ENCODE measurements at places on chromosomes 12 and 14.

DNA sequence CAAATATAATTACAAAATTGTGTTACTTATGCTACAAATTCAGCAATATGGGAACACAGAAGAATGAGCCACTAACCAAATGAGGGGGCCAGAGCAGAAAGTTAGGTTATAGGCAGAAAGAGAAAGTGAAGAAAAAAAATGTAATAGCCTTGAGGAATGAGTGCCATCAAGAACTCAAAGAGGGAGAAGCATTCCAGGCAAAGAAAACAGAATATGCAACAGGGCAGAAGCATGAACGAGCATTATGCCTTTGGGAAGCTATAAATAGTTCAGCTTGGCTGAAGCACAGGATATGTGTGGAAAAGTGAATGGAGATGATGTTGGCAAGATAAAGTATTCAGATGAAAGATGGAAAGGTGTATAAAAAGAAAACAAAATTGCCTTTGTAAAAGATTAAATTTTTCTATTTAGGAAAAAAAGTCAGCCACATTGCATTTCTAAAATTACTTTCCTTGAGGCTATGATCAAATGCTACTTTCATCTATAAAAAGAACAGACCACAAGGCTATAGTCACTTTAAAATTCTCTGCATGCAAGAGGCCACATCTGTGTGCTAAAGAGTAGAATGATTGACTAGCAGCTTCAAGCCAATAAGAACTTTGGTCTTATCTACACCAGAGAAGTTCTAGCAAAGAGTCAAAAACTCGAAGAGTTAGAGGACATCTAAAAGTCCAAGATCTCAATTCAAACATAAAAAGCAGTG is 193.6 kb upstream of the GARIN6 start:
- no peak for DNase-seq

DNA sequence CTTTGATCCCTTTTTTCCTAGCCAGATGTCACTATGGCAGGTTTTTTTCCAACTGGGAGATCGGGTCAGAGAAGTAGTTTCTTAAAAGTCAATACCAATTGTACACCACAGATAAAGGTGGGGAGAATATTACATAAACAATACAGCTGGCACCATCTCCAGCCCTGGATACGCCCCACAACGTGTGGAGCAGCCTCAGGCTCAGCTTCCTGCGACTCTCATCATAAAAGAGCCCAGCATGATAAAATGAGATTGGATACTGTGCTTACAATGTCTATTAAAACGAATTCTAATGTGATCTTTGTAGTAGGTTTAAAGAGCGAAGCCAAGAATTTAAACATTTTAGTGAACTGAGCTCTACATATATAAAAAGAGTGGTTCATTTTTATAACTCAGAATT is 21.5 kb downstream of the EFCAB11 start:
- peak; percentile 12 for DNase-seq

DNA sequence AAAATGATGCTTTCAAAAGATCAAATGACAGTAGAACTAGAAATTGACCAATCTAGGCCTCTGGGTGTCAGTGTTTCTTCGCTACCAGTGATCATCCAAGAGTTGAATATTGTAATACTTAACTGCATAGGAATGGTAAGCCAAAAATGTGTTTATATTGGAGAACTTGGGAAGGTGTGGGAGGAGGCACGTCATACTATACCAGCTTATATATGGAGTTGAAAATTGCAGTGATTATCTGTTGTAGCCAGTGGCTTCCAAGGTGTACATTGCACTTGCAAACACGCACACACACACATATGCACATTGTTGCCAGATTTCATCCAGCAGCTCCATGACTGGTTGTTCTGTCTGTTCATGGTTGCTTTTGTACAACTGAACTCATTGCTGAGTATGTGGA is 36.1 kb downstream of the EID3 start:
- no peak for DNase-seq

DNA sequence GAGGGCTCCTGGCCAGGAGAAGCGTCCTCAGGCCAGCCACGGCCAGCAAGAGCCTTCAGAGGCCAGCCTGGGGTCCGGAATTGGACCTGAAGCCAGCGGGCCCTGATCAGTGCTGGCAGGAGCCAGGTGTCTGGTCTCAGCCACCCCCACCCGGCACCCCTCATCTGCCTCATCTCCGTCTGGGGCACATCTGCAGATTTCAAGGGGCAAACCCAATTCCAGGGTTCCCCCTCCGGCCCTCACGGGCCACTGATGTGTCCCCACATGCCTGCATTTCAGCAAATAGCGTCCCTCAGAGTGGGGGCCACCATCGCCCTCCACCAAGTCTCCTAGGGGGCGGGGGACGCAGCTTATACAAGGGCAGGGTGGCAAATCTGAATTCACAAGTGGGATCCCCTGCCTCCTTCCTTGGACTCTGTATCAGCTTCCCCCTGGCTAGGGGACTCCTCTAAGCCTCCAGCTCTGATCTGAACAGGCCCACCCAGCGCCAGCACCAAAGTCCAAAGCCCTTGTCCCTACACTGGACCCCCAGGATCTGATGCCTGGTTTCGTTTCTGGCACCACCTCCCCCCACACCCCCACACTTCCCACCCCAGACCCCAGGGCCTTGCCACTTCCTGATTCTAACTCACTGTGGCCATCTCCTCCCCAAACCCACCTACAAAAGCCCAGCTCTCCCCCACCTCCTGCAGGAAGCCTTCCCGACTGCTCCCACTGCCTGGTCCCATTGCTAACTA is 10.1 kb downstream of the TMEM179 start:
- DNase-seq = no peak

- DNase-seq = no peak
These were observed 20.5 kb upstream of the FBRSL1 start for GRCh38 chr12:132469423-132469822.

GRCh38 chr12:125856896-125857295 is 791.7 kb downstream of the AACS start:
- no peak for DNase-seq

DNA sequence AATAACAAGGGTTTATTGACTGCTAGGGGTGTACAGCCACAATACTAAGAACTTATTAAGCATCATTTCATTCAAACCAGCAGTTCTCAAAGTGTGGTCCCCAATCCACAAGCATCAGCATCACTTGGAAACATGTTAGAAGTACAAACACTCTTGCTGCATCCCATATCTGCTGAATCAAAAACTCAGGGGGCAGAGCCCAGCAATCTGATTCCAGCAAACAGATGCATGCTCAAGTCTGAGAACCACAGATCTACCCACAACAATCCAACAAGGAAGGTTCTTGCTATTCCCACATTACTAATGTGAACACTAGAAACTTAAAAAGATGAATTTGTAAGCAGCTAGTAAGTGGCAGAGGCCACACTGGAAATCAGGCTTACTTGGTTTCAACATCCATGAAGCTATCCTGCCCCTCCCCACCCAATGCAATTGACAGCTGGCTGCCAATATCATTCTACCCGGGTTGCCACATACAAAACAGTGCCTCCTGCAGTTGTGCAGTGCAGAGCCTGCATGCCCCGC is 6.2 kb downstream of the KRT77 start:
- no peak for DNase-seq

- DNase-seq = no peak
These were observed 13.7 kb upstream of the WNK1 start for GRCh38 chr12:738712-739111.

DNA sequence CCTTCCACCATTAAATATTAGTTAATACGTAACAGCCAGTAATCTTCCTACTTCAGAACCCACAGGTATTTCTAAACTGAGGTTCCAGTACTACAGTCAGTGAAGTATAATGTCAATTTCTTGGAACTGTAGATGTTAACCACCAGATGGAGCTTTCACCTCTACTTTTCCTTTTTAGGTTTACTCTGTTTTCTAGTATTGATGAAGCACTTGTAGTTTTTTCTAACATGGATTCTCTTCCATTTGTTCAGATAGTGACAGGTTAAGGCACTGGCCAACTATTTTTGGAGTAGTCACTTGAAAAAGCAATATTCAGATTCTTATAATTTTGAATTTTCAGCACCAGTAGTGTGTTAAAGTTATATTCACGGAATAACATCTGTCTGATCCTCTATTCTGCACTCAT is 4.6 kb upstream of the SEC23A start:
- peak; percentile 14 for DNase-seq

DNA sequence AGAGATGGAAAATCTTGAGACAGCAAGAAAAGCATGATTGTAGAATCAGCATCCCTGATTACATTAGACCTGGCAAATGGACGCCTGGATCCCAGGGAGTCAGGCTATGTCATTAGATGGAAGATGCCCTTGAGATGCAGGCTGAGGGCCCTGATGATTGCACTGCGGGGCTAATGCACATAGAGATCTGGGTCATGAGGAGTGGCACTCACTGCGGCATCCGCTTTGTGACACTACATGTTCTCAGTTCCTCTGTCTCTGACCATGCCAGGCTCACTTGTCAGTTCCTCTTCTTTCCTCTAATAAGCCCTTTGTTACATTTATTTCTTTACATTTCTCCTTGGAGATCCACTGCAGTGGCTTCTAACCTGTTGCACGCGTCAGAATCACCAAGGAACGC is 70.1 kb upstream of the GPATCH2L start:
- no peak for DNase-seq

DNA sequence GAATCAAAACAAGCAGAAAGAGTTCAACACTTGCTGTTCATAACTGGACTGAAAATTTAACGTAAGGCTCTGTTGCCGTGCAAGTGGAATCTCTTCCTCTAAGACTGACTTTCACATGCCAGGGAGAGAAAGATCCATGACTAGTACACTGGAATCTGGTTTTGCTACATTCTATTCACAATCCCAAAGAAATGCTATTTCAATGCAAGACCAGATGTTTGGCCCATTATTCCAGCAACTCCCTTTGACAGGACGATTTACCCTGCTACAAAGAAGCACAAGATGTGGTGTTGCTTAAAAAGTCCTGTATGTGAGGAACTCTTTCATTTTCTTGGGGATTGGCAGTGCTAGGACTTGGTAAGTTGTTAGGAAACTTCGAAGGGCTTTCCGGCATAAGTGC is 17.4 kb downstream of the RFC5 start:
- no peak for DNase-seq

GRCh38 chr14:89563471-89563870 is 146.4 kb upstream of the FOXN3 start:
- no peak for DNase-seq
